Spleen (tissue), 13 donors: ENCODE measurements at places on chromosomes 5 and 9.

GRCh38 chr5:73327908-73328455 is 120.6 kb downstream of the FOXD1 start:
- no peak overlapping the region for H3K27ac ChIP-seq
- no peak overlapping the region for H3K4me3 ChIP-seq
- no peak for DNase-seq
- peaks cover 8% of the 10 kb centered on the region for H3K27me3 ChIP-seq
- no peaks in the 10 kb centered on the region for H3K4me1 ChIP-seq

DNA sequence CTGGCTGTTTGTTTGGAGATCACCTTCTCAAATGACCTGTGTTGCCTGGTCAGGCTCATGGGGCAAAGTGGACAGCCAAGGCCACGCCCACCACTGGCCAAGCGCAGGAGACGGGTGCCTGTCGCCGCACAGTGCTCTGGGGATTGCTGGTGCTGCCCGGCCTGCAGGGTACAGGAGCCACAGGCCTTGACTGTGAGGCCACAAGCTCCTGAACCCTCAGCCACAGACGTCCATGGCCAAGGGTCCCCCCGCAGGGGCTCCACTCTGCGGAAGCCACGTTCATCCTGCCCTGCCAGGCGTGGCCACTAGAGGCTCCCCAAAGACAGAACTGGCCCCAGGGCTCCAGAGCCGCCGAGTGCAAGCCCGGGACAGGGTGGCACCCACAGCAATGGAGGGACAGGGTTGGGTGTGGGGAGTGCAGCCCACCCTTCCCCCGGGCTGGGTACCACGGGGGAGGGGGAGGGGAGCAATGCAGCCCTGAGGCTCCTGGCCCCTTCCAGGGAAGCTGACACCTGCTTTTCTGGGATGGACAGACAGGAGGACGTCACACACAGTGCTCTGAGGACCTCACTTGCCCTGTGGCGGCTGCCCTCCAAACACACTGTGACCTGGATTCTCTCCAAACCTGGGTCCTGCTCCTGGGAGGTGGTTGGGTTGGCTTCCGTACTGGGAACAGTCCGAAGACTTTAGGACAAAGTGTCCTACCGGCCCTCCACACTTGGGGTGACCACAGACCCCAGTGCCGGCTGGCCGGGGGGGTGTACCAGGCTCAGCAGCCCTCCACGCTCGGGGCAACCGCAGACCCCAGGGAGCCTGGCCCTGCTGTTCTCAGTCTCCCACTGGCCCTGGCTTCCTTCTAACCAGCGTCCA is 21.5 kb downstream of the TPPP start:
- no peak overlapping the region for H3K4me3 ChIP-seq
- peak; percentile 88 for DNase-seq
- no peak overlapping the region for H3K27ac ChIP-seq
- peaks cover 31% of the 10 kb centered on the region for H3K27me3 ChIP-seq
- H3K4me1 ChIP-seq = peaks cover 40% of the 10 kb centered on the region
- peaks cover 15% of the 10 kb centered on the region for H3K36me3 ChIP-seq

DNA sequence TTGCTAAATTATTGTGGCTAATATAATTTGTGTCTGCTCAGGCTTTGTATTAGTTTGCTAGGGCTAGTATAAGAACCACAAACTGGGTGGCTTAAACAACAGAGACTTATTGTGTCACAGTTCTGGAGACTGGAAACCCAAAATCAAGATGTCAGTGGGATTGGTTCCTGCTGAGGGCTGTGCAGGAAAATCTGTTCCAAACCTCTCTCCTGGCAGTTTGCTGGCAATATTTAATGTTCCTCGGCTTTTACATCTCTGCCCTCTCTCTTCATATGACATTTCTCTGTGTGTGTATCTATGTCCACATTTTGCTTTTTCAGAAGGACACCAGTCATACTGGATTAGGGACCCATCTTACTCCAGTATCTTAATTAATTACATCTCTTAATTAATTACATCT is 498.8 kb upstream of the CD180 start:
- H3K27ac ChIP-seq = no peak overlapping the region
- no peaks in the 10 kb centered on the region for H3K4me1 ChIP-seq
- no peak for DNase-seq
- H3K4me3 ChIP-seq = no peak overlapping the region
- H3K36me3 ChIP-seq = no peaks in the 10 kb centered on the region
- no peaks in the 10 kb centered on the region for H3K27me3 ChIP-seq

GRCh38 chr5:28766565-28767158 is 1728.3 kb upstream of the CDH9 start:
- H3K4me3 ChIP-seq = no peak overlapping the region
- no peaks in the 10 kb centered on the region for H3K4me1 ChIP-seq
- no peak for DNase-seq
- no peaks in the 10 kb centered on the region for H3K36me3 ChIP-seq
- H3K27ac ChIP-seq = no peak overlapping the region

DNA sequence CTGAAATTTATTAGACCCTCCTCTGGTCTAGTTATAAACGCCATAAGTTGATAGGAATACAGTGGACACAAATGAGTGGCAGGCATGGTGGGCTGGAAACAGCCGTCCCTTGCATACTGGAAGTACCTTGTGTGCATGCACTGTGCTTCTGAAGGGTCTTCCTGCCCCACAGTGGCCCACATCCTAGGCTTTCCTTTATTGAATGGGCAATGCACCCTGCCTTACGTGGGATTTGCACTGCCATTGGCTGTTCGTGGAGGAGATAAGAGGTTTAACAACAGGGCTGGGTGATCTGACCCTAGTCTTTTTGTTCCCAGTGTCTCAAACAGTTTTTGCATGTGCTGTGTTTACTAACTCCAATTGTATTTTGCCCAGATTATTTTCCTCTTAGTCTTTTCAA is 480.8 kb downstream of the GADD45G start:
- no peak overlapping the region for H3K4me3 ChIP-seq
- H3K4me1 ChIP-seq = peaks cover 12% of the 10 kb centered on the region
- DNase-seq = no peak
- H3K36me3 ChIP-seq = no peaks in the 10 kb centered on the region
- no peak overlapping the region for H3K27ac ChIP-seq

- peaks cover 15% of the 10 kb centered on the region for H3K4me1 ChIP-seq
- H3K27ac ChIP-seq = no peak overlapping the region
- no peaks in the 10 kb centered on the region for H3K36me3 ChIP-seq
These were observed 63.9 kb downstream of the PPARGC1B start for GRCh38 chr5:149794041-149794440.

DNA sequence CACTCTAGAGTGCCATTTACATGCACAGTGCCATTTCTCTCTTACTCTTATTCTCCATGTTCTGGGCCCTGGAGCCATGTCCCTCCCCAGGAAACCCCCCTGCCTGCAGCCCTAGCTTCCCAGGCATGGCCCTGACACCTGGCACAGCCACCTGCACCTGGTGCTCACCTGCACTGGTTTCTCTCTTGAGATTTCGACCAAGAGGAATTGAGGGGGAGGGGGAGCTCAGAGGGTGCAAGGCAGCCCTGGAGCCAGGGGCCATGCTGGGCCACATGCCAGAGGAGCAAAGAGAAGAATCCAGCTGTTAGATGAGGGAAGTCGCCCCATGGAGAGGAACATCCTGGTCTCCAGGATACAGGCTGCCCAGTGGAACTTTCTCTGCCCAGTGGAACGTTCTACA is 65.0 kb upstream of the RAPGEF1 start:
- H3K27me3 ChIP-seq = no peaks in the 10 kb centered on the region
- no peak for DNase-seq
- H3K36me3 ChIP-seq = no peaks in the 10 kb centered on the region
- H3K4me1 ChIP-seq = no peaks in the 10 kb centered on the region
- no peak overlapping the region for H3K4me3 ChIP-seq

GRCh38 chr5:57172466-57173318 is 1.2 kb upstream of the GPBP1 start:
- peaks cover 33% of the 10 kb centered on the region for H3K4me1 ChIP-seq
- DNase-seq = no peak
- H3K36me3 ChIP-seq = peaks cover 4% of the 10 kb centered on the region
- peak overlapping the region; percentile 83 for H3K4me3 ChIP-seq
- no peaks in the 10 kb centered on the region for H3K27me3 ChIP-seq

GRCh38 chr9:100534401-100534800 is 43.5 kb upstream of the CAVIN4 start:
- no peak for DNase-seq
- H3K36me3 ChIP-seq = no peaks in the 10 kb centered on the region
- H3K27ac ChIP-seq = no peak overlapping the region
- no peak overlapping the region for H3K4me3 ChIP-seq

DNA sequence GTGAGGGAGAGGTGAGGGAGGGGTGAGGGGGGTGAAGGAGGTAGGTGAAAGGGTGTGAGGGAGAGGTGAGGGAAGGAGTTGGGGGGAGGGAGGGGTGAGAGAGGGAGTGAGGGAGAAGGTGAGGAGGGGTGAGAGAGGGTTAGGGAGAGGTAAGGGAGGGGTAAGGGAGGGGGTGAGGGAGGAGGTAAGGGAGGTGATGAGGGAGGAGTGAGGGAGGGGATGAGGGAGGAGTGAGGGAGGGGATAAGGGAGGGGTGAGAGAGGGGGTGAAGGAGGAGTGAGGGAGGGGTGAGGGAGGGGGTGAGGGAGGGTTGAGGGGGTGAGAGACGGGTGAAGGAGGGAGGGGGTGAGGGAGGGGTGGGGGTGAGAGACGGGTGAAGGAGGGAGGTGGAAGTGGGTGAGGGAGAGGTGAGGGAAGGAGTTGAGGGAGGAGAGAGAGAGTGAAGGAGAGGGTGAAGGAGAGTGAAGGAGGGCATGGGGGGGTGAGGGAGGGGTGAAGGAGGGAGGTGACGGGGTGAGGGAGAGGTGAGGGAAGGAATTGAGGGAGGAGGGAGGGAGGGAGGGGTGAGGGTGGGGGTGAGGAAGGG is 18.5 kb downstream of the NINJ1 start:
- no peak overlapping the region for H3K4me3 ChIP-seq
- no peak for DNase-seq
- H3K27me3 ChIP-seq = no peaks in the 10 kb centered on the region
- no peak overlapping the region for H3K27ac ChIP-seq
- no peaks in the 10 kb centered on the region for H3K36me3 ChIP-seq

GRCh38 chr5:8805653-8806052 is 740.2 kb downstream of the SEMA5A start:
- no peaks in the 10 kb centered on the region for H3K27me3 ChIP-seq
- no peak for DNase-seq
- no peaks in the 10 kb centered on the region for H3K4me1 ChIP-seq
- no peak overlapping the region for H3K4me3 ChIP-seq

- H3K27me3 ChIP-seq = no peaks in the 10 kb centered on the region
- no peaks in the 10 kb centered on the region for H3K36me3 ChIP-seq
- H3K4me1 ChIP-seq = no peaks in the 10 kb centered on the region
- DNase-seq = no peak
- H3K4me3 ChIP-seq = no peak overlapping the region
These were observed 196.4 kb downstream of the ARHGEF28 start for GRCh38 chr5:73822278-73822988.

GRCh38 chr5:109191153-109191558 is 218.6 kb downstream of the PJA2 start:
- H3K27ac ChIP-seq = no peak overlapping the region
- peaks cover 7% of the 10 kb centered on the region for H3K36me3 ChIP-seq
- H3K27me3 ChIP-seq = no peaks in the 10 kb centered on the region
- no peaks in the 10 kb centered on the region for H3K4me1 ChIP-seq
- no peak for DNase-seq

GRCh38 chr5:150454492-150455229 is 5.1 kb upstream of the RPS14 start:
- peak overlapping the region; percentile 46 for H3K27ac ChIP-seq
- H3K36me3 ChIP-seq = no peaks in the 10 kb centered on the region
- no peaks in the 10 kb centered on the region for H3K27me3 ChIP-seq
- H3K4me3 ChIP-seq = no peak overlapping the region

DNA sequence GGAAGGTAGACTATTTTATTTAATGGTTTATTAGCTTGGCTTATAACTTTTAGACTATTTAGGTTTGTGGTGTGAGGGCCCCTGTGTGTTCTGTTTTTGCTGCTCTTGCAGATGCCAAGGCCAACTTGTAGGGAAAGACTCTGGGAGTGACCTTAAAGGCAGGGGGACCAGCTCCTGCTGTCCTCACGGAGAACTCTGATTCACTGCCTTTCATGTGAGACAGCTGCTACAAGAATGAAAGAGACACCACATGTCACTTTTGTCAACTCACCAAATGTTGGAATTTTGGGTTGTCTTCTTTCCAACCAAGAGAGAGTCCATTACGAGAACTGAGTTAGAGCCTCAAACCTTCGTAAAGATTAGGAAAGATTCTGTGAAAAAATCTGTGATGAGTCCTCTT is 258.3 kb upstream of the ADAMTSL1 start:
- no peak overlapping the region for H3K27ac ChIP-seq
- H3K4me1 ChIP-seq = no peaks in the 10 kb centered on the region
- no peaks in the 10 kb centered on the region for H3K27me3 ChIP-seq
- H3K4me3 ChIP-seq = no peak overlapping the region

- peaks cover 15% of the 10 kb centered on the region for H3K4me1 ChIP-seq
- H3K27ac ChIP-seq = no peak overlapping the region
- peak; percentile 64 for DNase-seq
- H3K36me3 ChIP-seq = no peaks in the 10 kb centered on the region
These were observed 140.3 kb upstream of the IER5L start for GRCh38 chr9:129318121-129319075.

- no peak for DNase-seq
- H3K4me1 ChIP-seq = peaks cover 9% of the 10 kb centered on the region
- no peaks in the 10 kb centered on the region for H3K27me3 ChIP-seq
- H3K4me3 ChIP-seq = no peak overlapping the region
- H3K36me3 ChIP-seq = no peaks in the 10 kb centered on the region
- no peak overlapping the region for H3K27ac ChIP-seq
These were observed 15.2 kb downstream of the LIFR start for GRCh38 chr5:38541174-38541725.

DNA sequence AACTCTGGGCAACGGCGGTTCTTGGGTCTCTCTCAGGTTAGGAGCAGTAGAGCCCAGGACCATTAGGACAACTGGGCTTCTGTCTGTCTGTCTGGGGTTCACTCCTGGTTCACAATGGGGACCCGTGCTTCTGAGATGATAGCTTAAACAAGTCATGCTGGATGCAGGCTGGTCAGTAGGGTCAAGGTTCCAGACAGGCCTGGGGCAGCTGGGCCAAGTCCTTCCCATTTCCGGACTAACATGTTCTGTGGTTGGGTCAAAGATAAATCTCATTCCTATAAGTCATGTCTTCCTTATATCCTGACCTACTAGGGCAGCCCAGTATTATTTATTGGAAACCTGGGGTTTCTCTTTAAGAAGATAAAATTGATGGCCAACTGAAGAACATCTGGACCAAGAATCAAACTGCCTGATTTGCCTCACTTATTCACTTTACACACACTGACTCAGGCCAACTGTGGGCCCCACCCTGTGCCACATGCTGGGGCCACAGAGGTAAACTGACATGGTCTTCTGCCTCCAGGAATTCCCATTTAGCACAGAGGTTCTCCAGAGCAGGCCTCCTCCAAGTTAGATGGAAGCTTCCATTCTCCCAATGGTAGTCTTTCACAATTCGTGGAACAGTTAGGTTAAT is 8.3 kb downstream of the HDHD3 start:
- DNase-seq = no peak
- no peaks in the 10 kb centered on the region for H3K4me1 ChIP-seq
- H3K4me3 ChIP-seq = no peak overlapping the region
- peaks cover 14% of the 10 kb centered on the region for H3K36me3 ChIP-seq

DNA sequence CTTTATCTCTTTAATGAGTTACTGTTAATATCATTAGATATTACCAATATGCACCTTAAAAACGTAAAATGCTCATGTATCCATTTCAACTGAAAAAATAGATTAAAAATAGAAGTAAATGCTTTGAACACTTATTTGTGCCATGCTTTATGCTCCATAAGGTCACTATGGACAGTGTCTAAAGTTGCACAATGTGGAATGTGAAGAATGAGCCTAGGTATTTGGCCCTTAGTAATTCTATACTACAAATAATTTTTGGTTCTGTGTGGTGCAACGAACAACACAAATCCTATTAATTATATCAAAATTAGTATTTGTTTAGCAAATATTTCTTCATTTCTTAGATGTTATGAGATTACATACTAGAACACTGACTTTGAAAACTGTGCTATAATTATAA is 469.9 kb upstream of the TUSC1 start:
- DNase-seq = no peak
- no peak overlapping the region for H3K27ac ChIP-seq
